ENCODE measurements at places on chromosomes 6 and 20. TPM values are rescaled to one million over a fixed set of nuclear protein-coding genes. Genes with fewer than 3 reads are reported as not detected.

- no peaks in the 10 kb centered on the region for H3K27me3 ChIP-seq
- no peaks in the 10 kb centered on the region for H3K4me1 ChIP-seq
- no peaks in the 10 kb centered on the region for H3K36me3 ChIP-seq
- no peak for DNase-seq
- no peak overlapping the region for H3K27ac ChIP-seq
Measured at GRCh38 chr6:170238741-170239565, 51.9 kb downstream of the DLL1 start.

DNA sequence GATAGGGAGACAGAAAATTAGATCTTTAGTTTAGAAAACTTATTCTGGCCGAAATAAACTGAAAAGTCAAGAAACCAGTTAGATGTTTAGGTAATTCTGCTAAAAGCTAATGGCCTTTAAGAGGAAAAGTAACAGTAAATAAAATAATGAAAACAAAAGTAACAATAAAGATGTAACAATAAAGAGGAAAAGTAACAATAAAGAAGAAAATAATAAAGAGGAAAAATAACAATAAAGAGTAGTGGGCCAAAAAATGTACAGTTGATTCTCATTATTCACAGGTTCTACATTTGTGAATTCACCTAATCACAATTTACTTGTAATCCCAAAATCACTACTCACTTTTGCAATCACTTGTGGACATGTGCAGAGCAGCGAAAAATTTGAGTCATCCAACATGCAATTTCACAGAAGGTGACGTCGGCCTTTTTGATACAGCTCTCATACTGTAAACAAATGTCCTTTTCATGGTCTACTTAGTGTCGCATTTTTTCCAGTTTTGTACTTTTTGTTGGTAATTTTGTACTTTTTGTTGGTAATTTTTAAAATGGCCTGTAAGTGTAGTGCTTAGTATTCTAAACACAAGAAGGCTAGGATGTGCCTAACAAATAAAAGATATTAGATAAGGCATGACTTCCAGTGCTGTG lies 24.0 kb downstream of the HBS1L start:
- H3K4me3 ChIP-seq: no peak overlapping the region
- H3K4me1 ChIP-seq: no peaks in the 10 kb centered on the region
- DNase-seq: no peak
- no peaks in the 10 kb centered on the region for H3K27me3 ChIP-seq

DNA sequence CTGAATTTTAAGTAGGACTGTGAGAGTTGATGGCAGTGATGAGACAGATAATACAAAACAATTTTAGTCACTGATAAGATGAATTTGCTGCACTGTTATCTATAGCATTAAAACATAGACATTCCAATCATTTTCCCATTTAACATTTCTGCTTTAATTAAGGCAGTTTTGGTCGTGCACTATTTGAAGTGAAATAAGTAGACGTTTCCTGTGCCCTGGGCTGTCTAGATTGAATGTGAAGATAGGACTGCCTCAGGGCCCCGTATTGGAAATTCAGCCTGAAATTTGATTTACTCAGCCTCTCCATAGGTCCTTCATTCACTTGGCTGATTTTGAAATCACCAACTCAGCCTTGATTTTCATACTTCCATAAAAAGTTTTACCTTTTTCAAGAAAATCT lies 48.3 kb downstream of the ARID1B start:
- DNase-seq: no peak
- no peaks in the 10 kb centered on the region for H3K27me3 ChIP-seq
- H3K4me1 ChIP-seq: no peaks in the 10 kb centered on the region
- no peak overlapping the region for H3K4me3 ChIP-seq
- H3K27ac ChIP-seq: no peak overlapping the region
- no peaks in the 10 kb centered on the region for H3K36me3 ChIP-seq

DNA sequence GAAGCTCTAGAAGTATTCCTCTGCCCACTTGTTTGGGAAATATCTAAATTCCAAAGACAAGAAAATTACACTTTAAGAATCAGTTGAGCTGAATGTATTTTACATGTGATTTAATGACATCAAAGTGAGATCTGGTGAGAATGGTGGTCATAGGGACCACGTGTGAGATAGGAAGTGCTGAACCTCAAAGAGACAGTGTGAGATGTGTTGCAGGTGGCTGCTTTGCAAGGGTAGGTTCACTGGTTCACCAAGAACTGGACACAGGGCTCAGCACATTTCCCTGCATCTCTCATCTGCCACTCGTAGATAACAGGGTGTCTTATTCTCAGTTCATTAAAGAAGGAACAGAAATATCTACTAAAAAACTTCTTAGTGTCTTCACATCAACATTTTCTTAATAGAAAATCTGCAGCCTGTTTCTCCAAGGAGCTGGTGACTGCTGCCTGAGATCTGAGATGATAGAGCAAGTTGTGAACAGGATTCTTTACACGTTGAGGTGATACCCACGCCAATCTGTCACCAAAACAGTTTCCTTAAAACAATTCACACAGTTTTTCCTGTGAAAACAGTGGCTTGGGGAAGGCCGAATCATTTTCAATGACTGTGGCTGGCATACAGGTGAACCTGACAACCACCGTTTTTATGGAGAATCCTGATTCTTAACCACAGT lies 7.2 kb downstream of the CCR6 start:
- no peaks in the 10 kb centered on the region for H3K27me3 ChIP-seq
- H3K4me1 ChIP-seq: no peaks in the 10 kb centered on the region
- no peak overlapping the region for H3K27ac ChIP-seq

Gene NRSN1
- total RNA-seq: not detected

DNA sequence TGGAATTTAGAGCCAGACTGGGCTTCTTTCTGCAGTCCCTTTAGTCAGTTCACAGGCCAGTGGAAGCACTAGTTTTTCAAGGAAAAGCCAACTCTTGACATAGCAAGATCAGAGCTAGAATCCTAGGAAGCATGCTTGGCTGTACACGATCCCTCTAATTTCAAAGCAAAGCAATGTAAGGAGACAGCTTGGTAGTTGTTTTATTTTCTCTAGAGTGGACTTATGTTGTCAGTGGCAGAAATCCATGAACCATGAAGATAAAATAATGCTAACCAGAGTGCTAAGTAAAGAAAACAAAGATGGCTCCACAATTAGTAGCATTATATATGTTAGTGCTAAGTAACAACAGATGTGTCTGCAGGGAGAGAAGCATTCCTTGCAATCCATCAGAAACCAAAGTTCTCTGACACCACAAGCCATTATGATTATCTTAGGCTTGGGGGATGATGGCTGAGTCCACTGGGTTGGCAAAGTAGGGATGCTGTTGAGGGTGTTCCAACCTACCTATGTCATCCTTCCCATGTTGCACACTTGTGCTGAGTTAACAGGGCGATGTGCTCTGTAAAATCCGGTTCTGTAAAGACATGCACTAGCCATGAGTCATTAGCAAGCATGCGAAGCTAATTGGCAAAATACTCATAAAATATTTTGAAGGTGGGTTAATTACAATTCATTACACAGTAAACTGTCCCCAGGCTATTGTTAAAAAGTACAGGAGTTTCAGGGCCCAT lies 115.2 kb downstream of the BMP2 start:
- H3K27me3 ChIP-seq: no peaks in the 10 kb centered on the region
- no peaks in the 10 kb centered on the region for H3K36me3 ChIP-seq

Gene CRISP2
- 22.7 TPM for total RNA-seq

DNA sequence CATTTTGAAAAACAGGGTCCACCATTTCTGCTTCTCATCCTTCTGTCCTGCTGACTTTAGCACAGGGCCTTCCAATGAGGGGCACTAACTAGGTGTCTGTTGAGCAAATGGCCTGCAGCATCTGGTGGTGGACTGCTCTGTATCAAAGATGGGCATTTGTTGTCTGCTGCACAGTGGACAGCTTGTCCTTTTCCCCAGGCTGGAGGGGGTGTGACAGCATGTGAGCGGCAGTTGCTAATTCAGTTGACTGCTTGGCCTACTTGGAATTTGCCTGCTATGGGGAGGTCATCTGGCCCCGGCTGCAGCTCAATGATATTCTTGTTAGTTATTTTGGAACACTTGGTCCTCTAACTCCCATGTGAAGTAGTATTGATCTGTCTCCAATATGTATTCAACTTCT lies 93.7 kb downstream of the SH3BGRL2 start:
- no peak overlapping the region for H3K27ac ChIP-seq
- H3K4me3 ChIP-seq: no peak overlapping the region
- no peak for DNase-seq
- H3K27me3 ChIP-seq: no peaks in the 10 kb centered on the region
- no peaks in the 10 kb centered on the region for H3K4me1 ChIP-seq

Gene NKX2-2
- 0.14 TPM for total RNA-seq

GRCh38 chr6:42889815-42890214 lies 10.4 kb downstream of the RPL7L1 start:
- H3K36me3 ChIP-seq: peaks cover 7% of the 10 kb centered on the region
- H3K27me3 ChIP-seq: no peaks in the 10 kb centered on the region
- peak overlapping the region; percentile 76 for H3K4me3 ChIP-seq
- no peak for DNase-seq
- H3K27ac ChIP-seq: no peak overlapping the region
- no peaks in the 10 kb centered on the region for H3K4me1 ChIP-seq

Gene CST11
- not detected for total RNA-seq

GRCh38 chr6:43924222-43924702 lies 154.3 kb downstream of the VEGFA start:
- no peak overlapping the region for H3K27ac ChIP-seq
- no peaks in the 10 kb centered on the region for H3K4me1 ChIP-seq
- no peaks in the 10 kb centered on the region for H3K36me3 ChIP-seq
- H3K4me3 ChIP-seq: no peak overlapping the region
- H3K27me3 ChIP-seq: no peaks in the 10 kb centered on the region

Data from prostate gland (tissue), 2 donors.